Bladder microvascular endothelial cell (primary cell): ENCODE measurements at places on chromosomes 5 and 9. TPM values are rescaled to one million over a fixed set of nuclear protein-coding genes. Genes with fewer than 3 reads are reported as not detected.

The CTNND2 gene
- total RNA-seq: not detected in 2 replicates

The MYO10 gene
- 80.8 and 114 TPM in 2 replicates for total RNA-seq

The TICAM2 gene
- 0.63 and 0.65 TPM in 2 replicates for total RNA-seq

The RPL37 gene
- total RNA-seq: 1,747 and 1,842 TPM in 2 replicates

The PTPRD gene
- total RNA-seq: 0.32 and 2.0 TPM in 2 replicates

The NUDT12 gene
- 3.5 and 4.4 TPM in 2 replicates for total RNA-seq
